CD4-positive, alpha-beta T cell treated with Interleukin-10 for 1 hour (primary cell): ENCODE measurements at places on chromosomes 4 and X.

DNA sequence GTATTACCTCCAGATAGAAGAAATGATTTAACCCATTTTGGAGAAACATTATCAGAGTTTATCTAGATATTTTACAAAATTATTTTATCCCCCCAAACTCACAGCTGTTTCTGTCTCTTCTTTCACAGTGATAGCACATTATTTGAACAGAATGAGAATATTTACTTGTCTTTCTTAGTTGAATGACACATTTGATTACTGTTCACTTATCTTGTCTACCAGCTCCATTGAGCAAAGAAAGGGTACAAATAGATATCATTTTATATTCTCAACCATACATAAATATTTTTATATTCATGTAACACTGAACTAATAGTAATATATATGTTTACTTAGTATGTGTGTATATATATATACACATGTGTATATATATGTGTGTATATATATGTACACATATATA lies 364.2 kb downstream of the GALNTL6 start:
- no peak for DNase-seq

- no peak for DNase-seq
Measured at GRCh38 chrX:68571610-68572311, 72.9 kb downstream of the YIPF6 start.

- no peak for DNase-seq
Measured at GRCh38 chr4:110793381-110793801, 170.5 kb upstream of the PITX2 start.

DNA sequence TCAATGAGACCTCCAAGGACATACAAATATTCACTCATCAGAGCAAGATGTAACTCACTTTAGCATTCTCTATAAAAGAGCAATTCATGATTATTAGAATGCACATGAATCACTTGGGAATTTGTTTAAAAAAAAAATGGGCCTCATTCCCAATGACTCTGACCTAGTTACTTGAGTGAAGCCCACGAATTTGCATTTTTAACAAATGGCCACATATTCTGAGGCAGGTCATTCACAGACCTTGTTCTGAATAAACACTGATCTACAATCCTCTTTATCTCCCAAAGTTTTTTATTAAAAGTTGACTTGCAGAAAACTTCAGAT lies 255.1 kb upstream of the VEGFC start:
- DNase-seq, result no peak

DNA sequence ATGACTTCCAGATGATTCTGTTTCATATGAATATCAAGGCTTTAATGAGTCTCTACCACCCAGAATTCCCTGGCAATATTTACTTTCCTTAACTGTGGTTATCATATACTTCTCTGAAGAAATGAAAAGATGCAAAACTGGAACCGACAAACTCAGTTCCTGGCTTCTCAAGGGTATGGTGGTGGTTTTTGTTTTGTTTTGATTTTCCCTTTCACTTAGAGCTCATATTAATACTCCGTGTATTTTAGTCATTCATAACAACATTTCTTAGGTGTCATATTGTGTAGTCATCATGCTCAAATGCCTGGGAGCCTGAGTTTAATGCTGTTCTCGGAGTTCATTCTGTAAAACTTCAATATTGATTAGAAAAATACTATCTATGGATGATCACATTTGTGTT lies 665 bp downstream of the TRPC5OS start:
- no peak for DNase-seq

DNA sequence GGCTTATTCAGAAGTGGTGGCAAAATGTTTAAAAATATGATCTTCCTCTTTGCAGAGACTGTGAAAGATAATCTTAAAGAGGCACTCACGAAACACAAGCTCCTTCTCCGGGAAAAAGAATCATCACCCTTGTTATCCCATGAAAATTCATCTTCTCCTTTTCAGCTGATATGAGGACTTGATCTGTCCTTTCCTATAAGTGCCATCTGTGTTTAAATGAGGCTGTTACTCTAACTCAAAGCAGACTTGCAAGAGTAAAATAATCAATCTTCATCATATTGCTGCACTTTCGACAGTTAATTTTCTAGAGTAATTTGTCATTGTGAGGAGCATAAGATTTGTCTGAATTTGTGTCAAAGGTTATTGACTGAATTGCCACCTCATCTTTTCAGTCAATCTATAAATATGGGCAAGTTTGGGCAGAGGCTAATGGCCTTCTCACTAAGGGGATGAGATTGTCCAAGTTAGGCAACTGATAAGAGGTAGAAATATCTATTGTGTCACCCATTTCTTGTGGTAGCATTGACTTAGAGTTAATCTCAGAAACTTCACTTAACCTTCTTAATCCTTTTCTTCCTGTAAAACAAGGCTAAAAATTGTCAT lies 452.9 kb downstream of the GRXCR1 start:
- no peak for DNase-seq

GRCh38 chrX:15203694-15204093 lies 66.2 kb downstream of the ASB9 start:
- DNase-seq, result no peak

DNA sequence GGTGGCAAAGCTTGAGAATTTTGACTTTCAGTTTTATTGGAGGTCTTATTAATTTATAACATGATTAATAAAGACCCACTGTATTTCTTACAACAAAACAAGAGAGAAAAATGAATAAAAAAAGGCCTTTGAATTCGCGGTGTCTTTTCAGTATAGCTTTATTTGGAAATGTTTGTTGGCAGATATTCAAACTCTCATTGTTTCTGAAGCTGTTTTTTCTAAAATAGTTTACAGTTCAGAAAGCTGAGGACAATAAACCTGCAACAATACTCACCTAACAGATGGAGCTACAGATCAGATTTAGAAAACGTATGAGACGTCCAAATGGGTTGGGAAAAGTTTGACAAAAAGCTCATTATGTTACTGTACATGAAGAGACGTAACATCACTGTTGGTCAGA lies 2.4 kb upstream of the SPARCL1 start:
- DNase-seq, result no peak

GRCh38 chr4:7850489-7850888 lies 89.2 kb downstream of the AFAP1 start:
- DNase-seq, result no peak

DNA sequence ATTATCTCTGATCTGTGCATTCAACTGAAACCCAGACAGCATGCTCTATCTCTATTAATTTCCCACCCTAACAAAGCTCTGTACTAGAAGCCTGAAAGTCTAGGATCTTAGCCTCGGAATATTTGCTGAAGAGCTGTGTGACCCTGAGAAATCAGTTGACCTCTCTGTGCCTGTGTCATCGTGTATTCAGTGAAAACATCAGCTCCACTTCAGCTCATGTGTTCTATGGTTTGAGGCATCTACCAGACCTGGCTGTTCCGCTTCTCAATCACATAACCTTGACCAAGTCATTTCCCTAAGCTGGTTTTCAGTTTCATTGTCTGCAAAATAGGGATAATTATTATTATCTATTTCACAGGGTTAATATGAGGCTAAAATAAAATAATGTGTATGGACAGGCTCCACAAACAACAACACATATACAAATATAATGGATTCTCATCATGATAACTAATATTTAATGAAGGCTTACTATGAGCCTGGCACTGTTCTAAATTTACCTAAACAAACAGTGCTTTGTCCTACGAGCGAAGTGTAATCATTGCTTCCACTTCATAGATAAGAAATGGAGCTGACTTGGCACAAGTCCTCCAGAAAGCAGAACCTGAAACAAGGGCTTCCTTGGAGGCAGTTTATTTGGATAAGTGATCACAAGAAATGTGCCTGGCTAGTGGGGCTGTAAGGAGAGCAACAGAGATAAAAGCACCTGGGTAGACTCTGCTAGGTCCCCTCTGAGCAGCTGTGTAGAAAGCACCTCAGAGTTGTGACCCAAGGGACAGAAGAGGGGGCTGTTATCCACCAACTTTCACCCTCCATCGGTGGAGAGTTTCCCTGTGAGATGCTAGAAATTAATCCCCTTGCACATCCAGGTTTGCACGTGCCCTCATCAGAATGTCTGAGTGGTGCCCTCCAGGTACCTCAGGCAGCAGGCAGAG lies 356.9 kb downstream of the RAB28 start:
- no peak for DNase-seq

- no peak for DNase-seq
Measured at GRCh38 chr4:112225157-112225556, 6.4 kb upstream of the AP1AR start.

GRCh38 chr4:139555705-139556070 lies 331 bp downstream of the SETD7 start:
- no peak for DNase-seq

DNA sequence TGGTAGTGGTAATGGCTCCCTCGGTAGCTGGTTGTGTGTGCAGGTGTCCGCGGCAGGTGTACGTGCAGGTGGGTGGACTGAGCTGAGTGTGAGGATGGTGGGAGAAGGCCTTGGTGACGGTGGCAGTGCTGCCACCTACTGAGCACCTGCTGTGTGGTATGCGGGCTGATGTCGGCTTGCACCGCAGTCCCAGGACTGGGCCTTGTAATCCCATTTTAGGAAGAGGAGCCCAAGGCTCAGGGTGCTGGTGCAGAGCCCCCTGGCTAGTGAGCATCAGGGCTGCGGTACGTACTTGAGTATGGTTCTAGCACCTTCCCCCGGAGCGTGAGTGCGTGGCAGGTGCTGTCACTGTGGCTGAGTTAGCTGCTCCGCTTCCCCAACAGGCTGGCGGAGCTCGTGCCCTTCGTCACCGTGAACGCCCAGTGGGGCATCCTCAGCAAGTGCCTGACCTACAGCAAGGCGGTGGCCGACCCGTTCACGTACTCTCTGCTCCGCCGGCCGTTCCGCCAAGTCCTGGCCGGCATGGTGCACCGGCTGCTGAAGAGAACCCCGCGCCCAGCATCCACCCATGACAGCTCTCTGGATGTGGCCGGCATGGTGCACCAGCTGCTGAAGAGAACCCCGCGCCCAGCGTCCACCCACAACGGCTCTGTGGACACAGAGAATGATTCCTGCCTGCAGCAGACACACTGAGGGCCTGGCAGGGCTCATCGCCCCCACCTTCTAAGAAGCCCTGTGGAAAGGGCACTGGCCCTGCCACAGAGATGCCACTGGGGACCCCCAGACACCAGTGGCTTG lies 5.7 kb upstream of the CPZ start:
- DNase-seq, result no peak

- no peak for DNase-seq
Measured at GRCh38 chr4:129040471-129040870, 52.9 kb downstream of the SCLT1 start.

DNA sequence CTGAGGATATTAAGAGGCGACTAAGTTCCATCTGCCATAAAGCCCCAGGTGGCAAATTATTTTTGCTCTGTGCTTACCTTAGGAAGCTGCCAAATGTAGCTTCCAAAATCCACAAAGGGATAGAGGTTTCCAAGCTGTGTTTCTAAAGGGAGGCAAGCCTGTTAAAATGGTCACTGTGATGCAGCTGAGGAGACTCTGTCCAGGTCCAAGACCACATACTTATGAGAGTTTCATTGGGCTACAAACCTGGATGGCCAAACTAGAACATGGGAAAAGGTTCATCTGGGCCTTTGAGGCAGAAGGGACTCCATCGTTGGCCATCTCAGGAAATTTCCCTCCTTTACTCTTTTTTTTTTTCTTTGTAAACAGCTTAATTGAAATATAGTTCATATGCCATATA lies 306.9 kb upstream of the FGF13 start:
- no peak for DNase-seq

- DNase-seq, result no peak
Measured at GRCh38 chr4:150573534-150573933, 8.4 kb upstream of the MAB21L2 start.

- DNase-seq, result no peak
Measured at GRCh38 chr4:152634110-152634760, 45.6 kb downstream of the TMEM154 start.

- no peak for DNase-seq
Measured at GRCh38 chrX:135087867-135088266, 32.5 kb downstream of the ETDB start.

- no peak for DNase-seq
Measured at GRCh38 chr4:54402880-54403480, 173.9 kb downstream of the PDGFRA start.

- DNase-seq, result no peak
Measured at GRCh38 chrX:72268597-72269365, 8.3 kb downstream of the RPS4X start.

- no peak for DNase-seq
Measured at GRCh38 chrX:47160781-47161180, 15.8 kb downstream of the RBM10 start.

DNA sequence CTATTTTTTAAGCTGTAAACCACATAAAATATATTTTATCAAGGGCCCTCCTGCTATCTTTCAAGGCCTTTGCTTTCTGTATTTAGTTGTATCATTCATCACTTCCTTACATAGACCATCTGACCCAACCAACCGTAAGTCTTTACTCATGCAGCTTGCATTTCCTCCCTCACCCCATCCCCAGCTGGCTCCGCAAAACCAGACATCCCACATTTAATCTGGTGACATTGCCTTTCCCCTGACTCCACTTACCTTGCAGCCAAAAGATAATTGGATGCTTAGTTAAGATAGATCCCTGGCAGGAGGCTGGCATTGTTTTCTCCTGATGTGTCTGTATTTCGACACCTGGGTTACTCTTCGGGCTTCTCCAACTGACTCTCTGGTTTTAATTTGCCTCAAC lies 183.7 kb upstream of the LDB2 start:
- DNase-seq, result no peak

- no peak for DNase-seq
Measured at GRCh38 chrX:88355252-88355651, 391.8 kb upstream of the CPXCR1 start.

DNA sequence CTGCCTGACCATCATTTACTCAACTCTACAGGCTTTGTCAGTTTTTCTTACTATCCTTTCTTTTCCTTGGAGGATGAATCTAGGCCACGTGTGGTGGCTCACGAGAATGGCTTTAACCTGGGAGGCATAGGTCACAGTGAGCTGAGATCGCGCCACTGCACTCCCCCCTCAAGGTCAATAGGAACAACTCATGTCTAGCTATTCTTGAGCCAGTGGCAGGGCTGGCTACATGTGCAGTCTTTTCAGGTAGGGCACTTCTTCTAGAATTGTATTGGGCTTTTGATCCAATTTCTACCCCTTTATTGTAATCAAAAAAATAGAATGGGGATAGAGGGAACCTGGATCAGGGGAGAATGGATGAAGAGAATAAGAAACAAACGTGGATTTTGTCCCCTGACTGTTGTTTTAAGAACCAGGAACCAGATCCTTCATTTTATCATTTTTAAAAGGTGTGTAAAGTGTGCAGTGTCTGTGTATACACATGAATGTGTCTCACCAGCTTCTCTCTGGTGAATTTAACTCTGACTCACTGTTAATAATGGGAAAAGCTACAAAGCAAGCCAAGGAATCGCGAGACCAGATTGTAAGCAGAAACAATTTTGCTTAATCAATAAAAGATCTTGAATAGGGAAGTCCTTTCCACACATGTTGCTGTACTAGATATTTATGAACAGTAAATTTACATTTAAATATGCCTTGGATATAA lies 283.9 kb upstream of the GPC4 start:
- DNase-seq, result no peak

DNA sequence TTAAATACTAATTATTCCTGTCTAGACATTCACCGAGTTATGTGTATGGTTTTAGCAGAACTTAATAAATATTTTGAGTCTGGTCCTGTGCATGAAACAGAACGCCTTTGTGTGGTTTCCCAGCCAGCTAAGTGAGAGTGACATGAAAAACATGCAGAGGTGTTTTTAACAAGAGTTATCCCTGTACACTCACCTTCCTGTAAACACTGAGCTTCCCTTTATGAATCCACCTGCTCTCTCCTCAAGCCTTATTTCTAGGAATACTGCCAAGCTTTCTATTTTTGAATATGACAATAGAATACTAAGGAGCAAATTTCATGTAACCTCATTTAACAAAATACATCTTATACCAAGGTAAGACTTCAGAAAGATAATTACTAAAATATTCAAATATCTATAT lies 270.3 kb upstream of the CTSO start:
- DNase-seq, result no peak

- DNase-seq, result no peak
Measured at GRCh38 chr4:147794787-147795413, 63.0 kb downstream of the ARHGAP10 start.
